Urothelium cell line (cell line): ENCODE measurements at places on chromosomes 7 and 10.

DNA sequence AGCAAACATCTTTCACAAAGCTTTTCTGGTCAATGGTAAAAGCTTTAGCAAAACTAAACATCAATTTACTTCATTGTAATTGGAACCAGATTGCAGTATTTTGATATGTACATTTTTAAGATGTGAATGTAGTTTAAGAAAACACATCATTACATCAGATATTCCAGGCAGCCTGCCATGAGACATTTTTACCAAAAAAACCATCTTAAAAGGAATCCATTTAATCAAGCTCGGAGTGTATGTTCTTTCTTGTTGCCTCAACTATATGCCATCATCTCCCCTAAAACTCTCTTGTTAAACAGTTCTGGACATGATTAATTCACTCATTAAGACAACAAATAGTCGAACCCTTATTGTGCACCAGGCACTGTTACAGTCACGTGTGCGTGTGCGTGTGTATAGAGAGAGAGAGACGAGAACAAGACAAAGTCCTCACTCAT, 97.5 kb downstream of the UBE2H start:
- DNase-seq, result no peak

DNA sequence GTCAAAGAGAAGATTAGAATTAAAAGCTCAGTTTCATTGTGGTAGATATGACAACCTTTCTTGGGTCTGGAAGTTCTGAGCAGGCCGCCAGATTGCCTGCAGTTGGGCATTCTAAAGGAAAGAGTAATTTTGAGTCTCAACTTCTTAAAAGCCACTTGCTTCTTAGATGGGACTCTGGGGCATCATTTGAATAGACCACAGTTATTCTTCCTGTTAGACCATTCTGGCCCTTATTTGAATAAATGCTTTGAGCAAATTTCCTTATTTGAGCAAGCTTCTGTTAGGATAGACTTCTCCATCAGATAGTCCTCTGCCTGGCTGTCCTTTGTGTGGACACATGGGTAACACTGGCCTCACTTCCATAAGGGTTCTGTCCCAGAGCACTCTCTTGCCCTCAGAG, 40.2 kb downstream of the SND1 start:
- DNase-seq, result no peak

DNA sequence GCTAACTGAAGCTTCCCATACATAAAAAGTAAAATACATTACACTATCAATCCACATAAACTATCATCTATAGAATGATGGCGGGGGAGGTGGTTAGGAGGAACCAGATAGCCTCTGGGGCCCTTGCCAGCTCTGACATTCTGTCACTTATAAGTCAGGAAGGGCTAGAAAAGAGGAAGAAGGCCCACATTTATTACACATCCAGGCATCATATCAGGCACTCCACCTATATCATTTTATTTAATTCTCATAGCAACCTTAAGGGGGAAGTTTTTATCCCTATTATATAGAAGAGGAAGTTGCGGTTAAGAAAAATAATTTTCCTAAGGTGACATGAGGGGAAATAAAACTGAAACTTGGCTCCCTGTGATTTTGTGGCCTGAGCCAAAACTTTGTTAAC, 29.9 kb downstream of the HEPACAM2 start:
- no peak for DNase-seq

GRCh38 chr7:134720091-134720935, 59.1 kb upstream of the CALD1 start:
- DNase-seq, result no peak

DNA sequence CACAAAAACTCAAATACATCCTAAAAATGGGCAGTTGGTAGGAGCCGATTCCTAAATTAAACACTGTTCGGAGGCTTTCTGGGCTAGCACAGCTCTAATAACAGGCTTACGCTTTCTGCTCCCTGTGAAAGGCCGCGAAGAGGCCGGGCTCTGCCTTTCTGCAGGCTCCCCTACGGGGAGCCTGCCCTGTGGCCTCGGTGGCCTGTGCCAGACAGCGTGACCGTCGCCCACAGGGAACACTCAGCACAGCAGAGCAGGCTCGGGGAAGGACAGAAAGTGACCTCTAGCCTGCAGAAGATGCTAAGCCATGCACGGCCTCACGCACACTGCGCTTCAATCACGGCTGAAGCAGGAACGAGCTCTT, 64.2 kb downstream of the DIP2C start:
- peak; percentile 2 for DNase-seq

DNA sequence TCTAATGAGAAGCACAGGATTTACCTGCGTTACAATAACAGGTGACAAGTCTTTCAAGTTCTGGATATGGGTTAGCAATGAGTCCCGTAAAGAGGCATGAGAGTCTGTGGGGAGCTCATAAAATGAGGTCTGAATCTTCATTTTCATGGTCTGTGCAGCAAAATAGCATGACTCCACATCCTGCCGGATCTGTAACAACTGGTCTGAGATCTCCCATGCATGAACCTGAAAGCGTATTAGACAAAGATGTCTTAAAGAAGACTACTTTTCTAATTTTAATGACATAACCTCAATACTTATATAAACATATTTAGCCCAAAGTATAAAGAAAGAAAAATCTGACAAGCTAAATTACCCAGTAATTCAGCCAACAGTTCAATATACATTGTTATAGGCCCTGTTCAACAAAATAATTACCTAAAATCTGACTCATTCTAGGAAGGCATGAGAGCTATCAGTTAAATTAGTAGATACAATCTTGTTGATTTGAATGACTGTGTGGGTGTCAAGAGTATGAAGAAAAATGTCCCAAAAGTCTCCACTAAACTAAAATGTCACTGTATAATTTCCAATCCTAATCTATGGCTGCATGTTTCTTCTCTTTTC, 36.9 kb downstream of the TNPO3 start:
- no peak for DNase-seq

GRCh38 chr7:29469281-29469680, 94.4 kb upstream of the PRR15 start:
- DNase-seq, result no peak

GRCh38 chr10:73888514-73888913, 14.2 kb upstream of the CAMK2G start:
- no peak for DNase-seq

DNA sequence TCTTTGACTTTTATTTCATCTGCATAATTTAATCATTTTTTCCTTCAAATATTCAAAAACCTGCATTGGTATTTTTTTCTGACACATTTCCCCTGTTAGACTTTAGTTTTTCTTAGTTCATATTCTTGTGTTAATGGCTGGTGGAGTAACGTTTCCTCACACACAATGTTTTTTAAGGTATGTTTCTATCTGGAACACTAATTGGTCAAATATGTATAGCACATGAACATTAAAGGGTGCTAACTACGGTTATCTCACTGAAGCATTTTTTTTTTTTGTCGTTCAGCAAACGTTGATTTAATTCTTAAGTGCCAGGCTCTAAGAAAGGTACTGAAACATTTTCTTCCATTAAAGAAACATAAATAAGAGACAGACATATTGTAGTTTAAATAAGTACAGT, 87.7 kb downstream of the PTPRZ1 start:
- DNase-seq, result no peak

- no peak for DNase-seq
Measured at GRCh38 chr10:122665329-122665860, 34.3 kb downstream of the C10orf120 start.

DNA sequence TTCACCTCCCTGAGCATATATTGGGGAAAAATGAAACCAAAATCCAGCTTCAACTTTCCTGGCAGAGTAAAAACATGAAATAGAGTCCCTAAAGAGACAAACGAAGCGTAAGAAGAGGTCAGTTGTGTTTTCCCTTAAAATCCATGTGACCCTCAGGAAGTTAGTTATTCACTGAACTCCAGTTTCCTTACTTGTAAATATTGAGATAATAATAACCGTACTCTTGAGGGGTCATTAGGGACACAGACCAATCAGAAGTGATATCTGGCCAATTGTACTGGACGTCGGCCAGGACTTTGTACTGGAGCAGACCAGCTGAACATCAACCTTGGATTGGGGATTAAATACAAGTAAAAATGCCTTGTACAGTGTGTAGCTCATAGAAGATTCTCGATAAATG, 167.0 kb downstream of the GATA3 start:
- no peak for DNase-seq

DNA sequence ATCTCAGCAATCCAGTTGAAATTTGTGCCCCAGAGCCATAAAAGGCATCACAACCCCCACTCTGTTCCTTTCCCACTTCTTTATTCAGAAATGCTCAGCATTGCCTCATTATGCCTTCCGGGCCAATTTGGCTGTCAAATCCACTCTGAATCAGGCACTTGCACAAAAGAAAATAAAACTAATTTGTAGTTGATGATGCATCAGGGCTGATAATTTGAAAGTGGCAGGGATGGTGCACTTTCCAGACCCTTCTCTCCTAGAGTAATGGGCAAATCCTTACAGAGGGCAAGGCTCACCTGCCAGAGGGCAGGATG, 147.9 kb upstream of the PDE1C start:
- no peak for DNase-seq

- DNase-seq, result no peak
Measured at GRCh38 chr7:81007051-81007450, 88.2 kb upstream of the SEMA3C start.

GRCh38 chr10:71059054-71059818, 153.1 kb upstream of the UNC5B start:
- DNase-seq, result no peak

DNA sequence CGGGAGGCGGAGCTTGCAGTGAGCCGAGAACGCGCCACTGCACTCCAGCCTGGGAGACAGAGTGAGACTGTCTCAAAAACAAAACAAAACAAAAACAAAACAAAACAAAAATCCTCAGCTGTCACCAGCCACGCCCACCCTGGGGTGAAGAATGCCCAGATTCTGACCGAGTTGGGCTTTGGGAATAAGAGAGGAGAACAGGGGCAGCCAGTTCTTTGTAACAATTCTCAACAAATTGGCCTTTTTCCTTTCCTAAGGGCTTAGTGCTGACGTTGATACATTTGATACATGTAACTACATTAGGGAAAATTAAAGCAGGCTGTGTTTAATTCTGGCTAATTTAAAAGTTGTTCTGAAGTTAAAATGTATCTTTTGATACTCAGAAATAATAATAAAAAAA, 121.0 kb downstream of the EPC1 start:
- no peak for DNase-seq

DNA sequence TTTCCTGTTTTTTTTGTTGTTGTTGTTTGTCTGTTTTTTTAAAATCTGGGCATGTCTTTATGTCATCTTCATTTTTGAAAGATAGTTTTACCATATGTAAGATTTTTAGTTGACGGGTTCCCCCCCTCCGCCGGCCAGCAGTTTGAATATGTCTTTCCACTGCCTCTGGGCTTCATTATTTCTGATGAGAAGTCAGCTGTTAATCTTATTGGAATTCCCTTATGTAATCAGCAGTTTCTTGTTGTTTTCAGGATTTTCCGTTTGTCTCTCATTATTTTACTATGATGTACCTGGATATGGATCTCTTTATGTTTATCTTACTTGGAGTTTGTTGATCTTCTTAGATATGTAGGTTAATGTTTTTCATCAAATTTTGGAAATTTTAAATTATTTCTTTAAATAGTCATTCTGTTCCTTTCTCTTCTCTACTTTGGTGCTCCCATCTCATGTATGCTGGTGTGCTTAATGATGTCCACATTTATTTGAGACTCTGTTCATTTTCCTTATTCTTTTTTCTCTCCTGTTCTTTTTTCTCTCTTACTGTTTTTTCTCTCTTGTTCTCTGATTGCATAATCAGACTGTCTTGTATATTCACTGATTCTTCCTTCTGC, 9.7 kb downstream of the EXOC6 start:
- DNase-seq, result no peak

DNA sequence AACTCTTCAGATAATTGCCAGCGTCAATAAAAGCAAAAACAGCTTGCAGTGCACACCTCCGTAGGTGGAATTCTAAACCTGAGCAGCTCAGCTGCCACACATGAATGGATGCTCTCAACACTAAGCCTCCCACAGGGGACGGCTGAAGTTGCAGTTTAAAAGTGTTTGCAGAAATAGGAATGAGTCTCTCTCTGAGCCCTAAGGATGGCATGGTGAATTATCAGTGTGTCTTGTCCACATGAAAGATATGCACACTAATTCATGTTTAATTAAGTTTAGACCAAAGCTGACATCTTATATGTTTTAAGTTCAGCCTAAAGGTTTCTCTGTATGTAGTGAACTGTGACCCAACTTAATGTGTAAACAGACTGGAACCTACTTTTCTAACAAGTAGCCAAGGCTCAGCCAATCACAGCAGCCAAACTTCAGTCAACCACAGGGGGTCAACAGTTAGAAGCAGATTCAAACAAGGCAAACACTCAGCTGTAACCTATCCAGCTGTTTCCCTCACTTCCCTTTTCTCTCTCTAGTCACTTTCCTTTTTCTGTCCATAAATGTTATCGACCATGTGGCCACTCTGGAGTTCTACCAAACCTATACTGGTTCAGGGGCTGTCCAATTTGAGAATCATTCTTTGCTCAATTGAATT, 38.1 kb downstream of the CTTNBP2 start:
- DNase-seq, result no peak

DNA sequence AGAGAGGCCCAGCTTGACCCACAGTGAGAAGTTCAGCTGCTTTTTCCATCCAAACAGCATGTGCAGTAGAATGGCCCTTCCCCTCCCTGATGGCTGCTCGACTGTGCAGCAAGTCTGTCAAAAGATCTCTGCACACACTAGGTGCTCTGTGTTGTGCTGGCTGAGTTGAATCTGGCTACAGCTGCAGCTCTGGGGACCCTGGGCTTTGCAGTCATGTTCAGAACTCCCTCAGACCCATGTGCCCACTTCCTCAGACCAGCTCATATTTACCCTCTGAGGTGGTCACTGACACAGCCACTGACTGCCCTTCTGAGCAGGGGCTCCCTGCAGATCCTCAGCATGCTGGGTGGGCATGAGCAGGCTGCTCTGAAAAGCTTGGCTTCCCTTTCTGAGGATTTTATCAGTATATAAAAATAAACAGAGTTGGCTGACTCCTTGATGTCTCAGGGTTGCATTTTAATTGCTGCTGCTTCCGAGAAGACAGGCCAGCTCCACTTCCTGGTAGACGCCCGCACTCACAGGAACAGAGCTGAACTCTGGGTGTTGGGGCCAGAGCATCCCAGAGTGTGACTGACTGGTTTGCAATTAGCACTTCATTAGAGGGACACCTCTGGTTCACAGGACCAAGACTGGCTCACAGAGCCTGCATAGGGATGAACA, 507.9 kb downstream of the RPS24 start:
- no peak for DNase-seq

DNA sequence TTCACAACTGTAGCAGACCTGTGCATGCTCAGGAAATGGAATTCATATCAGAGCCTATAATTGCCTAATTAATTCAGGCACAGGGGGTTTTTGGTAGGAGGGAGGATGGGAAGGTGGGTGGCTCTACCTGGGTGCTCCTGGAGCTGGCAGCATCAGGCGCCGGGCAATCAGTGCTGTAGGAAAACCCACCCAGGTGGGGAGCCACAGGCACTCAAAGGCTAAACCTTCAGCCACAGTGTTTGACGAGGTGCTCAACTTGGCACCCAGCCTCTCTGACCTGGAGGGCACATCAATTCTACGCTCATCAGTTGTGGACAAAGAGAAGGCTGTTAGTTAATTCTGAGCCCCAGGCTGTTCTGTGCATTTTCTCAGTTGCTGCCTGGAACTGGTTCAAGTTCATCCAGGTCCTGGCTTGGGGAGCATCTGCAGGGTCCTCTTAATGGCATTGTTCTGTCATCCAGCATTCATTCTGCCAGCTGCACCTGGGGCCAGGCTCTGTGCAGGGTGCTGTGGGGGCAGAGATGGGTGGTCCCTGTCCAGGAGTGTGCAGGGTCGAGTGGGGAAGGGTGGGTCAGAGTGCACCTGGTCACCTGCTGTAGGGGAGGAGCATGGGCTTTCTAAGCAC, 54.1 kb upstream of the NPTX2 start:
- DNase-seq, result no peak

- peak; percentile 3 for DNase-seq
Measured at GRCh38 chr7:118517275-118517674, 292.8 kb downstream of the ANKRD7 start.
